ENCODE measurements at places on chromosomes 16 and 17. TPM values are rescaled to one million over a fixed set of nuclear protein-coding genes. Genes with fewer than 3 reads are reported as not detected.
A peak's percentile ranks its signal among the peaks of the same experiment; 100 is the strongest.

- DNase-seq = no peak
- H3K4me1 ChIP-seq = no peaks in the 10 kb centered on the region
- H3K4me3 ChIP-seq = no peak overlapping the region
- H3K27ac ChIP-seq = no peak overlapping the region
- H3K36me3 ChIP-seq = no peaks in the 10 kb centered on the region
These were observed 385.3 kb downstream of the HAPSTR1 start for GRCh38 chr16:9476744-9477143.

GRCh38 chr17:50787106-50787505 is 19.8 kb upstream of the ANKRD40CL start:
- DNase-seq = no peak
- no peaks in the 10 kb centered on the region for H3K36me3 ChIP-seq
- peaks cover 6% of the 10 kb centered on the region for H3K4me1 ChIP-seq
- no peak overlapping the region for H3K4me3 ChIP-seq

DNA sequence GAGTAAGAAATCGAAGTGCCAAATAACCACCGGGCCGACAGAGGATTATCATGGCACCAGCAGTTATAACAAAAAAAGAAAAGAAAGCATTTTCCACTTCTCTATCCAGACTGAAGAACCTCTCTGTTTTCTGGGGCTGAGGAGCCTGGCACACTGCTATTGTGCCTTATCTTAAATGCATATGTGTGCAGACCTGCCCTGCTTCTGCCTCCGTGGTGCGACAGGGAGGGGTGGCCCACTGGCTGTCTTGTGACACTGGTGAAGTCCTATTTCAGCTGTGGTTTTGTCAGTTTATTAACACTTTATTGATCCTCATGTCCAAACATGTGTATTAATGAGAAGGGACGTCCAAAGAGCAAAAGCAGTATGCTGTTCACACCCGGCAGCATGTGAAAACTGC is 55.4 kb downstream of the CDK5R1 start:
- H3K27ac ChIP-seq = no peak overlapping the region
- no peaks in the 10 kb centered on the region for H3K27me3 ChIP-seq
- no peak overlapping the region for H3K4me3 ChIP-seq
- H3K4me1 ChIP-seq = peaks cover under 1% of the 10 kb centered on the region

- no peaks in the 10 kb centered on the region for H3K4me1 ChIP-seq
- no peaks in the 10 kb centered on the region for H3K27me3 ChIP-seq
- DNase-seq = no peak
- H3K36me3 ChIP-seq = no peaks in the 10 kb centered on the region
- H3K27ac ChIP-seq = no peak overlapping the region
These were observed 767.6 kb upstream of the EEF2KMT start for GRCh38 chr16:5865236-5865635.

- H3K36me3 ChIP-seq = peaks cover 6% of the 10 kb centered on the region
- H3K4me1 ChIP-seq = peaks cover 6% of the 10 kb centered on the region
- no peak overlapping the region for H3K4me3 ChIP-seq
- no peak for DNase-seq
- no peak overlapping the region for H3K27ac ChIP-seq
These were observed 27.1 kb downstream of the SCPEP1 start for GRCh38 chr17:57004944-57005579.

DNA sequence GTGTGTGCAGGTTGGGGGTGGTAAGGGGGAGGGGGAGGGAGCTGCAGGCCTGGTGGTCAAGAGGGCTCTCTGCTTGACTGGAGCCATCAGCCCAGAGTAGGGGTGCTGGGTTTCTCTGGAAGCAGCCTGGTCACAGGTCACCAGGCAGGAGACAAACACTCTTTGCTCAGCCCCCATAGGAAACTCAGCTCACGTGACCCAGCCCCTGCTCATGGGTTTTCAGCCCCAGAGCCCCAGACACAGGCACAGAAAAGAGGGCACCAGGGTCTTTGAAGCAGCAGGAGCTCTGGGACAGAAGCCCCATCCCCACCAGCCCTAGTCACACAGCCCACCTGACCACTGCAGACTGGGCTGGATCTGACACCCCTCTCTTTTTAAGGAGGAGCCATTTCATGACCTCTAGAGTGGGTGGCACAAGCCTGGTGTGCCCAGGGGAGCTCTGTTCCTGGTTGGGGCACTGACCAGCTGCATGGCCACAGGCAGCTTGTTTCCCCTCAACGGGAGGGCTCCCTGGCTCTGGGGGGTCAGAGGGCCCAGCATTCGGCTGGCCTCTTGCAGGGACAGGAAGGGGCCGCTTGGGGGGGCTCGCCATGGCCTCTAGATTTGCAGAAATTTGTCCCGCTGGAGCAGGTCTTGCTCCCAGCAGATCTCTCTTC is 13.8 kb upstream of the CD79B start:
- H3K27me3 ChIP-seq = no peaks in the 10 kb centered on the region
- no peak overlapping the region for H3K4me3 ChIP-seq
- no peaks in the 10 kb centered on the region for H3K36me3 ChIP-seq
- no peak overlapping the region for H3K27ac ChIP-seq
- peaks cover 20% of the 10 kb centered on the region for H3K4me1 ChIP-seq

DNA sequence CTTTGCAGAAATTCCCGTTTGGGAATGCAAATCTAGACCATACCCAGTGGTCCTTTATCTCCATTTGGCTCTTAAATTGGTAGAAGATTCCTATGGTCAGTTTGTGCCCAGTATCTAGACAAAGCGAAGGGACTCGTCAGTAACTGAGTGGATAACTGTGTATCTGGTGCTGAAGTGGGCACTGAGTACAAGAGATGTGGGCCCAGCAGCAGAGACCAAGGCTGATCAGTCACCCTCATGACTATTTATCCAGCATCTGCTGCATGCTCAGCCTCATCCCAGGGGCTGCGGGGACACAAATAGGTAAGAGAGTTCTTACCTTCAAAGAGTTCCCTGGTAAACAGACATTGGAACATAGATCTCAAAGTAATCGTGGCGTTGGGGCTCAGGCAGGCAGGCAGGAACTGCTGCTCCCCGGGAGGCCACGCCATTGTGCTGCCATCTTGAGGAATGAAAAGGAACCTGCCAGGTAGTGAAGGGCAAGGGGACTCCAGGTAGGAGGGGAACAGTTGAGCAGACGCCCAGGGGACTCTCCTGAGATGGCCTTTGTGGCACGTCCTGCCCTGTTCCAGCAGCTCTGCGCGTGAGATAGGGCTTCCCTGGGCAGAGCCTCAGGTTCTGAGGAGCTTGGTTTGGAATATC is 10.3 kb downstream of the NT5M start:
- H3K36me3 ChIP-seq = peaks cover 8% of the 10 kb centered on the region
- H3K27ac ChIP-seq = no peak overlapping the region
- no peaks in the 10 kb centered on the region for H3K4me1 ChIP-seq
- peak; percentile 77 for DNase-seq
- H3K27me3 ChIP-seq = no peaks in the 10 kb centered on the region

DNA sequence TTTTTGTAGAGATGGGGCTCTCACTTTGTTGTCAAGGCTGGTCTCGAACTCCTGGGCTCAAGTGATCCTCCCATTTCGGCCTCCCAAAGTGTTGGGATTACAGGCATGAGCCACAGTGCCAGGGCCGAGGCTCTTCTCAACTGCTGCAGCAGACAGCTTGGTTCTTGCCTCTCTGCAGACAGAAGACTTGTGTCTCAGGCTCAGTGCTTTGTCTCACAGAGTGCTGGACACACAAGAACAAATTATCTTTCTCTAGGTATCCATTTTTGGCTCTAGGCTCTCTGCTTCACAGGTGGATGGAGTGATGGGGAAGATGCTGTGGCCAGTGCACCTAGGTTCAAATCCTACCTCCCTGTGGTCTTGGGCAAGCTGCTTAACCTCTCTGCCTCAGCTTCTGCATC is 80.8 kb upstream of the RNU2-1 start:
- no peaks in the 10 kb centered on the region for H3K27me3 ChIP-seq
- H3K4me1 ChIP-seq = peaks cover 21% of the 10 kb centered on the region
- no peak overlapping the region for H3K27ac ChIP-seq
- DNase-seq = no peak
- H3K4me3 ChIP-seq = no peak overlapping the region

GRCh38 chr17:55324296-55324978 is 59.7 kb downstream of the HLF start:
- no peaks in the 10 kb centered on the region for H3K36me3 ChIP-seq
- H3K27me3 ChIP-seq = peaks cover 3% of the 10 kb centered on the region
- H3K4me3 ChIP-seq = no peak overlapping the region
- no peak overlapping the region for H3K27ac ChIP-seq
- DNase-seq = peak; percentile 38
- no peaks in the 10 kb centered on the region for H3K4me1 ChIP-seq

HP gene
- total RNA-seq = not detected

DNA sequence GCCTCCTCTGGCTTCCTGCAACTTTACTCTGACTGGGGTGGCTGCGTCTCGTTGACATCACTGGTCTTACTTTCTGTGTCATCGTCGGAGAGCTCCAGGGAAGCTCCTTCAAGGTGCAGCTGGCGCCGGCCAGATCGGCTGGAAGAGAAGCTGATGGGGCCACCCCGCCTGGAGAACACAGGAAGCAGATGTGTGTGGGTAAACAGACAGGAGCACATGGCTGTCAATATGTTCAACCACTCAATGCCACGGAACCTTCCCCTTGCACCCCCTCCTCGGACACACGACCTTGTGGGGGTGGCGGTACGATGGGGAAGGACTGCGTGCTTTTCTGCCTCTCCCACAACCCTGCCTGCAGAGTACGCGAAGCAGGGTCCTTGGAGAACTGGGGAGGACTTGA is 40.1 kb downstream of the NDEL1 start:
- no peak overlapping the region for H3K27ac ChIP-seq
- no peaks in the 10 kb centered on the region for H3K27me3 ChIP-seq
- H3K4me3 ChIP-seq = no peak overlapping the region
- H3K36me3 ChIP-seq = peaks cover 37% of the 10 kb centered on the region

DNA sequence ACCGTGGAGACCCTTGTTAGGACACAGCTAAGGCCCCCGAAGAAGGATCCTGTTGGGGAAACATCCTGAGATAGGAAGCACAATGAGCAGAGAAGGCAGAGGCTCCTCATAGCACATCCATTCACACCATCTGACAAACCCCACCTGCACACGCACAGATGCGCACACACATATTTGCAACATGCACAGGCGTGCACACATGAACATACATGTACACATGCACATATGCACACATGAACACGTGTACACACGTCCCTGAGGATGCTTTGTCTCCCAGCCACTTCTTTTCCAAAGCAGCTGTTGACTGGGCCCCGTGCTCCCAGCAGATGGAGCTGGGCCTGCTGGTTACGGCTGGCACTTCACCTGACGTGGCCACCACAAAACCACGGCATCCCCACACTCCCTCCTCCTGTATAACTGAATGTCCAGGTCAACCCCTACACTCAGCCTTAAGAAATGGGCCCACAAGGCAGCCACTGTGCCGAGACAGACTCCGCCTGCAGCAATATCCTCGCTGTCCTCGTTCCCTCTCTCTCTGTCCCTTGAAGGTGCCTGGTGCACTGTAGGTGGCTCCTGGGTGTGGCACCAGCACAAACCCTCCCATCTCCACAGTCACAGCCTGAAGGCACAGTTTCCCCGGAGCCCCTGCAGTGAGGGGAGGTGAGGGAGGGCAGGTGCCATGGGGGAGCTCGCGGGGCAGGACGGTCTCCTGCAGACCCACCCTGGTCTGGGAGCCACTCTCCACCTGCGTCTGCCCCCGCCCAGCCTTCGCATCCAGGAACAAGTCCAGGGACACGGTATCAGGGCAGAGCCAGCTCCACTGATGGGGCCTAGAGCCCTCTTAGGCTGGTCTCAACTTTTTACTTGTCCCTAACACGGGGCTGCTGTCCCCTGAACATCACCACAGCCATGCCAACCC is 183.0 kb downstream of the RBFOX3 start:
- no peak overlapping the region for H3K27ac ChIP-seq
- H3K36me3 ChIP-seq = no peaks in the 10 kb centered on the region
- no peak for DNase-seq
- H3K4me1 ChIP-seq = no peaks in the 10 kb centered on the region
- H3K4me3 ChIP-seq = no peak overlapping the region

DNA sequence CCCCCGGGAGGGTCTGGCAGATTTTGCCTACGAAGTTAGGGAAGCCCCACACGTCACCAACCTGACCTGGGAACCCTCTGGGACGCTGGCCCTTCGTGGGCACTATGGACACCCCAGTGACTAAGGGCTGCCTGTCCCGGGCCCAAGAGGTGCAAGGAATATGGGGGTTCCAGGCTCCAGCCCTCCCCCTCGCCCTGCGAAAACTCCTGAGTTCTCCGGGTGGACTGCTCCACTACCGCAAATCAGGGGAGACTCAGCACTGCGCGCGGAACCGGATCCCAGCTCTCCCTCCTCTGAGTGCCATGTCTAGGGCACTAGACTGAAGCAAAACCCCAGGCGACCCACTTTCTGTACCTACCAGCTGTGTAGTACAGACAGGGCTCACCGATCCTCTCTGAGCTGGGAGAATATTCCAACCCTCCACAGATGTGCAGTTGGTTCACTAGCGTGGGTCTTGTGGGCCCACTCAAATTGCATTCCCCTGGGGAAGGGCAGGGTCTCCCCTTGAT is at the start of gene ARL5C:
TSS of gene ARL5C (minus strand) at position 321 of the 509 bp plus-strand sequence. CDS start 401 bp downstream, outside the sequence.
- H3K4me3 ChIP-seq = peak within 1 kb of the TSS; percentile 79
- peaks cover 12% of the 10 kb centered on the region for H3K27me3 ChIP-seq
- peak within 1 kb of the TSS; percentile 55 for H3K27ac ChIP-seq

NOD2 gene
- 1.1 TPM for total RNA-seq

CCDC78 gene
- total RNA-seq = 5.7 TPM

TBC1D3 gene
- total RNA-seq = not detected

TM4SF5 gene
- total RNA-seq = not detected

- H3K27ac ChIP-seq = no peak overlapping the region
- H3K27me3 ChIP-seq = no peaks in the 10 kb centered on the region
- H3K36me3 ChIP-seq = peaks cover 18% of the 10 kb centered on the region
- H3K4me3 ChIP-seq = no peak overlapping the region
- DNase-seq = no peak
These were observed 3.0 kb upstream of the NFAT5 start for GRCh38 chr16:69562813-69563212.

GRCh38 chr16:85205747-85206471 is 93.6 kb upstream of the CIBAR2 start:
- no peak for DNase-seq
- H3K4me1 ChIP-seq = no peaks in the 10 kb centered on the region
- no peaks in the 10 kb centered on the region for H3K27me3 ChIP-seq

DNA sequence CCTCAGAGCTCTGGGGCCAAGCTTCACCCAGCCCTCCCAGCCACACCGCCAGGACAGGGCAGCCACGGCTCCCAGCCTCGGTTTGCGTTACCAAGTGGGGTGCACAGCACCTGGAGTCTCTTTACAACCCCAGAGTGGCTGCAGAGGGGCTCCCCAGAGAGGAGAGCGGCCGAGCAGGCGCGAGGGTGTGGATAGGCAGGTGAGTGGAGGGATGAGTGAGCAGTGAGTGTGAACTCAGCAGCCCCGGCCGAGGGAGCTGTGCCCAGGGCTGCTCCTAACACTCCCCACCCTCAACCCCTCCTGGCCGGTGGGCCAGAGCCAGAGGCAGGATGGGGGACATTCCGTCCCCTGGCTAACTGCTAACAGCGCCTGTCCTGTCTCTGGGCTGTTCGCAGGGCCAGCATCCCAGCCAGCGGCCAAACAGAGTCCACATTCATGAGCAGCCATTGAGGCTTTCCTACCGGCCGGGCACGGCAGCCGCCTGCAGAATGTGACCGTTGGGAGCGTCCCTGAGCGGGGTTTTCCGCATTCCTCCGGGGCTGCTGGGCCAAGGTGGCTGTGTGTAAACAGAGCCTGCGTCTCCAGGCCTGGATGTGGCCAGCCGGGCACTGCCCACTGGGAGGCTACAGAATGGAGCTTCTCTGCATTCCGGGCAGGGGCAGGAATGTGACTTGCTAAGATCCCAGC is 5.3 kb downstream of the ZNF469 start:
- no peak for DNase-seq
- H3K36me3 ChIP-seq = no peaks in the 10 kb centered on the region
- H3K4me3 ChIP-seq = no peak overlapping the region
- H3K4me1 ChIP-seq = no peaks in the 10 kb centered on the region
- peaks cover 24% of the 10 kb centered on the region for H3K27me3 ChIP-seq
